ENCODE measurements at places on chromosomes 4 and X.

DNA sequence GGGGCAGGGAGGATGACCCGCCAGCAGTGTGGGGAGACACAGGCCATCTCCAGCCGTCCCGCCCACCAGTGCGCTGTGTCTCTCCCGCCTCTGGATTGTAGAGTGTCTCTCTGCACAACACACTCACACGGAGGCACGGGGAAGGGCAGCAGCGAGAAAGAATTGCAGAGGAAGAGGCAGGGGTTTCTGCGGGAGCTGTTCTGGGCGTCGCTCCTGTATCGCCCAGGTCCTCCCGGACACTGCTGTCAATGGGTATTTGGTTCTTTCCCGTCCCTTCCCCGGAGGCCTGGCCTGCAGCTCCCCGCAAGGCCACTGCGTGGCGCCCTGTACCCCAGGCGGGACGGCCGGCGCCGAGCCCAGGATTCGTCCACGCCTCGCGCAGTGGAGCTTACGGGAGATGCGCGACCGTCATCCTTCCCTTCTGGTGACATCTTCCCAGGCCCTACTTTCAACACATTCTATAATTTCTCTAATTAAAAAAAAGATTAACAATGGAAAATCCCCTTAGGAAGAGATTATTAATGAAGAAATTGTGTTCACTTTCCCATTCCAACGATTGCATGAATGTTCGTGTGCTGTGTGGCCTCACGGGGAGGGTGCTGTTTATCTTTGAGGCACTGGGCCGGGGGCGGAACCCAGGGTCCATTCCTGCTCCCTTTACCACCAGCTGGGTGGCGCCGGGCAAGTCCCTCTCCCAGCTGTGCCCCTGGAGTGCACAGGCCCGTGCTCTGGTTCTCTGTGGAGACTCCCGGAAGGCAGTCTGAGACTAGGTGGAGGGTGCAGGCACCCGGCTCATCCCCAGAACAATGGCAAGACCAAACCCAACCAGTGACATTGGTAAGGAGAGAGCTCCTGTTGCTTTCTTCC, 95.7 kb downstream of the CPZ start:
- peak; percentile 72 for DNase-seq

GRCh38 chr4:122542411-122543236, 78.2 kb downstream of the IL21 start:
- DNase-seq, result no peak

DNA sequence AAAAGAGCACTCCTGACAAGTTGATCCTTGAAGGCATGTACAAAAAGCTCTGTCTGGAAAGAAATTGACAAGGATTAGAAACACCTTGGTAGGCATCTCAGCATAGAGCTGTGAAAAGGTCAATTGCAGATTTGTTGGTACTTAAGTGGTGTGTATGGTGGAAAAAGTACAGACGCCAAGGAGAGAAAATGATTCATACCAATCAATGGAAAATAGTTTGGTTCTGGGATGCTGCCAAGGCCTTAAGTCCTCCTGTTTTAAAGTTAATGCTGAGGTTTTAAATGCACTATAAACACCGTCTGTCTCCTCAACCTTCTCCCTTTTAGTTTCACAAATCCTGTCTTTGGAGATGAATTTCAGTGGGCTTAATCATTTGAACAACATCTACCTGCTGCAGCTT, 524.1 kb downstream of the IL15 start:
- no peak for DNase-seq

DNA sequence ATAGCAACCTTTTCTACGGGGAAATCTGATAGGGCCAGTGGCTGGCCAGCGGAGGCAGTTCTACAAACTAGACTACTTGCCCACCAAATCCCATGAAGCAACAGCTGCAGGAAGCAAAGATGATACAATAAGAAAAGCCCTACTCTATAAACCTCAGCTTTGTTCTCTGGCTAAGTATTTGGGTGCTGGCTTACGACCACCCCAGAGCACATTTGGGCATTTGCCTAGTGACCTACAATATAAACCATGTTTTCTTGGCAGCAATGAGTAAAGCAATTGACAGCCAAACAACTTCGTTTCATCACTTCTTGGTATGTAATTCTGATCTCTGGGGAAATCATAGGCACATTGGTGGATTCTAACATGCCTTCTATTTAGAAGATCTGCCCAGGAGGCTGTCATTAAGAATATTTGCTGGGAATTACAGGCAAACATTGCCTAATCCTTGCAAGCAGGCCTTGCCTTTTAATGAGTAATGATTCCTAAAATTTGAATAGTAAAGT, 7.5 kb upstream of the LHFPL1 start:
- DNase-seq, result no peak

DNA sequence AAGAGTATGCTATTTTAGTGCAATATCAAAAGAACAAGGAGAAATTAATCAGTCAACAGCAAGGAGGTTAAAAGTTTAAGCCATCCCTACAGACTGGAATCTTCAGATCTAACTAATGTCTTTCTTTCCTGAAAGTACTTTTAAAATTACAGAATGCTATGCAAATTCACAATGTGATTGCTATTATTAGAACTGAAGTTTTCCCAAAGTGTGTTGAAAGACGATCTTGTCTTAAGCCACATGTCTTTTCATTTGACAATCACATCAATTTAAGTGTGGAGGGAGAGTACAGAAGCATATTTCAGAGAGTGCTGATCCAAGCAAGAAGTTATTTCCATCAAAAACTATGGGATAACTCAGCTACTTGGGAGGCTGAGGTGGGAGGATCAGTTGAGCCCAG, 64.7 kb upstream of the TNIP3 start:
- no peak for DNase-seq

DNA sequence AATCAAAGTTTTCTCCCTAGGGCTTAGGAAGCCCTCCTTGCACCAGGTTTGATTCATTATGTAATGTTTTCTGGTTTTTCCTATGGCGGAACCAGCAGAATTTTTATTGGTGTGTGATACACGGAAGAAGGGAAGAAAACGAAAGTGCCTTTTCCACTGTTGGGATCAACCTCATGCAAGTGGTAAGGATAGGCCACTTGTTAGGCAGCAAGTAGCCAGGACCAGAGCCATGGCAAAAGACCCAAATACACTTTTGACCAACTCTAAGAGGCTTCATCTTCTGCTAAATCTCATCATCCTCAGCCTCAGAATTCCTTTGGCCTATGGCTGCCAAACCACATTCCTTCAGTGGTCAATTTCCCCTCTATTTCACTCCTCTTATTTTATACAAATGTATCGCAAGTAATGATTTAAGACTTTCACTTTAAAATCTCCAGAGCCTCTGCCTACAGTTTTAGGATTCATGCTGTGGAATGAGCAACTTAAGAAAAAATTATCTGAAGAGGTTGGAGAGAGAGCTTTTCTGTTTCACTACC, 21.2 kb downstream of the PPAT start:
- no peak for DNase-seq

DNA sequence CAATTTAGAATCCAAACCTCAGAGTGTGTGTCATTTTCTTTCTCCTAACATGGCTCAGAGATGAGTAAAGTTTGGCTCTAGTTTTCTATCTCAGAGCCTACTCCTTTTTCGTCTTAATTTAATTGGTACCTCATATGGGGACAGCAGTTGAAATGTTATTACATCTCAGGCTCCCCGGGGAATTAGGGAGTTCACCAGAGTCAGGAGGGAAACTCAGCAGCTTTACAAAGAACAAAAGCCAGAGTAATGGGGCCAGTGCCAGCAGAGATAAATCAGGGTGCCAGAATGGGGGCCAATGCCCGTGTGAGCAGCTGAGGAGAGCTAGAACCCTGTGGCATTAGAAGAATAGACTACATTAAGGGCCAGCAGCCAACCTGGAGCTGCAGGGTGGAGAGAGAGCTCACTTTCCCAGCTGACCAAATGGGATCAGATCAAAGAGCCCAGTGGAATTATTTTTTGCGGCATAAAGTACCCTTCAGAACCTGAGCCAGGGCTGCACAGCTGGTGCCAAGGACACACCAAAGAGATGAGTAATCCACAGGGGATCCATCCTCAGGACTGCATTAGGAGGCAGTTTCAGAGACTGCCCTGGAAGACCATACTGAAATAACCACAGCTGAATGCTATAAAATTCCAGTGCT, 207.1 kb upstream of the DKK2 start:
- peak; percentile 87 for DNase-seq

- no peak for DNase-seq
Measured at GRCh38 chrX:40140706-40141499, 43.1 kb upstream of the BCOR start.

DNA sequence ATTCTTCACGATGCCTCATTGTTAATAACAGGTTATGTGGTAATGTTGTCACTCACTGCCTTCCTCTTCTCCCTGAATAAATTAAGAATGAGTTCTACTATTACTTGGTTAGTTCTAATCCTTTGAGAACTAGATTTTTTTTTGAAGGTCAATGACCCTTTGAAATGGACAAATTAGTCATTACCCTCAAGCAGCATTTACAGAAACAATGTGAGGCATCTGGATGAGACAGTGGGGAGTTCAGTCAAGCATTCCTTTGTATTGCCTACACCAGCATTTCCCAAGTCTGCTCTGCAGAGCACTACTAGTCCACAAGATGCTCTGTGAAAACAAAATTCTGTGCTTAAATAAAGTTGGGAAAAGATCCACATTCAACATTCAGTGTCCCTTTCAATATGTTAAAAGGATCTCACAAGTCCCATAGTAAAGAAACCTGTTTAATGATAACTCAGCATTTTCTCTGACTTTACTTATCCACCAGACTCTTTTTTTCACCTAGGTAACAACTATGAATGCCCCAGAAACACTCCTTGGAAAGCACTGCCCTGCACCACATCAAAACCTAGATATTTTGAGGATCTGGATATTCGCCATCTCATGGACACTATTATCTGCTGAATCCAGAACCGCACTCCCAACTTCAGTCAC, 60.6 kb downstream of the CHRDL1 start:
- no peak for DNase-seq

GRCh38 chrX:104482757-104483156, 83.2 kb upstream of the IL1RAPL2 start:
- no peak for DNase-seq

DNA sequence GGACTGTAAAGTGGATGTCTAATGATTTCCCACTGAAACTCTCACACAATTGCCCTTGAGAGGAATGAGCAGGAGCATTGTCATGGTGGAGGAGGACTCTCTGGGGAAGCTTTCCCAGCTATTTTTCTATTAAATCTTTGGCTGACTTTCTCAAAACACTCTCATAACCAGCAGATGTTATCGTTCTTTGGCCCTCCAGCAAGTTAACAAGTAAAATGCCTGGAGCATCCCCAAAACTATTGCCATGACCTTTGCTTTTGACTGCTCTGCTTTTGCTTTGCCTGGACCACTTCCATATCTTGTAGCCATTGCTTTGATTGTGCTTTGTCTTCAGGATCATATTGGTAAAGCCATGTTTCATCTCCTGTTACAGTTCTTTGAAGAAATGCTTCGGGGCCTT, 120.2 kb upstream of the PDE5A start:
- no peak for DNase-seq

DNA sequence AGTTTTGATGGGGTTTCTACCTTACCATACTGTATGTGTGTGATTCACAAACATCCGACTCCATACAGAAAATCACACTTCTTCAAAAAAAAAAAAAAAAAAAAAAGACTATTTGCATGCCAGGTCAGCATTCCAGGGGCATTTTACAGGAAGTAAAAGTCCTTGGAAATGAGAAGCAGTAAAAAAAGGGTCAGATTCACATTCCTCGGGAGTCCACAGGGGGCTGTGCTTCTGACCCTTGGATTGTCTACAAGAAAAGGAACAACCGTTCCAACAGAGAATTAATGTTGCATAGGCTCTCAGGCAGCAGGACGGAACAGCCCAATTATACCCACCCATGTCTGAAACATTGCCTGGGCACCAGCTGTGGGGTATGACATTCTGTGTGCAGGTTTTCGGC, 290.3 kb downstream of the LDB2 start:
- no peak for DNase-seq

DNA sequence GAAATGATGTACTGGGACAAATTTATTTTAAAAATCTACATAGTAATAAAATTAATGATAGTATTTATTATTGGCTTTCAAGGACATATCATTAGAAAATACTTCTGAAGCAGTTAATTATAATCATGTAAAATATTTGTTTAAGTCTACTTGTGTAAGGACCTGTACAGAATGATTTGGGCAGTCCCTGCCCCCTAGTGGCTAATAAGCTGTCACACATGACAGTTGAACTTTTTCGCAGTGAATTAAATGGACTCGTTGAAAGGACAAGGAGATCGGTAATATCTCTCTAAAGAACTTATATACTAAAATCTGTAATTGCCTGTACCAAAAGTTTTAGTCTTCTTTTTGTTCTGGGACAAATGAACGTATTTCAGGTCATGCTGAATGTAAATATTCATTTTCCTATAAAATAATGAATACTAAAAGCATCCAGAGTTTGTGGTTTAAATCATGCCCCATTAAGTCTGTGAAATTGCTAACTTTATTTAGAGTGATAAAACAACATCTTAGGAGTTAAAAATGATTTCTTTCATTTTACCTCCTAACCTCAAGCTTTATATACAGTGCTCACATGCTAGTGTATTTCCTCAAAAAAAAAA, 13.6 kb downstream of the EXOC1 start:
- peak; percentile 19 for DNase-seq

DNA sequence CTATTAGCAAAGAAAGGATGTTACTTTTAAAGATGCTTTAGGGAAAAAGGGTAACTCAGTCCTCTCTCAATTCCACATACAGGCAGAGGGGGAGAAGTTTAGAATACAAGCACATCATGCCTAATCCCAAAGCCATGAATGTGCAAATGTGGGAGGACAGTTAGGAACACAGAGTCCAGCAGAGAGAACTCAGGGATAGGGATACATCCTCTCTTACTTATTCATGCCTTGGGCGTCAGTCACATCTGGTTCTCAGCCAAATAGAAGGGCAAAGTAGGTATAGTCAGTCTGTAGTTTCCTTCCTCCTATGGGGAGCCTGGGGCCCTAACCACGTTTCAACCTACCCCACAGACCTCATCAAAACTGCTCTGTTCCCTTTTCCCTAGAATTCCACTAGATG, 87.8 kb downstream of the GRIA3 start:
- no peak for DNase-seq

DNA sequence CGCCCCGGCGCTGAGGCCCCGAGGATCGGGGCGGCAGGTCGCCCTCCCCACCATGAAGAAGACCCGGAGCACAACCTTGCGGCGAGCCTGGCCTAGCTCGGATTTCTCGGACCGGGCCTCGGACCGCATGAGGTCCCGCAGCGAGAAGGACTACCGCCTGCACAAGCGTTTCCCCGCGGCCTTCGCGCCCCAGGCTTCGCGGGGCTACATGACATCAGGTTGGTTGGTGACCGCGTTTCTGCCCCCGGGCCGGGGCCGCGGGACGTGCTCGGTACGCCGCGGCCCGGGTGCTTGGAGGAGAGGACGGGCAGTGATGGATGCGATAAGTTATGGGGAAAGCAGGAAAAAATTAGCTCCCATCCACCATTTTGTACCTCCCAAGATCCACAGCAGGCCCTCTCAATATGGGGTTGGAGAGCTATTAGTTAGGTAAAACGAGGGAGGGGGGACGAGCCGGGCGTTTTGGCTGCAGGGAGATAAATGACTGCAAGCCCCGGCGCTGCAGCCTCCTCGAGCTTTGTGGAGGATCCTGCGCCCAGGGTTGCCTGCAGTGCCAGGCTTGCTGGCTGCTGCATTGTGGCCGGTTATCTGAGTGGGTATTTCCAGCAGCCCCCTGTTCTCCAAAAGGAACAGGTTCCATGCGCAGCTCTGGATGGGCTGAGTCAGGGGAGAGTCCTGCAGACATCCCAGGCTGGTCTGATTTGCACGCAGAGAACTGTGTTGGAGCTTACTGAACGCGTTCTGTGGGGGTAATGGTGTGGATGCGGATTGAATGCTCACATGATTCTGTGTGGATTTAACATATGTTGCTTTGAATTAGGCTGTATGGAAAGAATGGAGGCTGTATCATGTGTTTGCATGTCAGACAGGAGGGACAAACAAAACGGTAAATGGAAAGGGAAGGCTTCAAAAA, 1.9 kb downstream of the STOX2 start:
- peak; percentile 52 for DNase-seq

- DNase-seq, result no peak
Measured at GRCh38 chrX:84865113-84865512, 138.6 kb upstream of the APOOL start.

Measured in BE2C (cell line).